Activated CD4-positive, alpha-beta T cell treated with anti-CD3 and anti-CD28 coated beads, Interleukin-2, amount 50 U/mL, for 4 hours (primary cell): ENCODE measurements at places on chromosomes 3 and 15.
A peak's percentile ranks its signal among the peaks of the same experiment; 100 is the strongest.

DNA sequence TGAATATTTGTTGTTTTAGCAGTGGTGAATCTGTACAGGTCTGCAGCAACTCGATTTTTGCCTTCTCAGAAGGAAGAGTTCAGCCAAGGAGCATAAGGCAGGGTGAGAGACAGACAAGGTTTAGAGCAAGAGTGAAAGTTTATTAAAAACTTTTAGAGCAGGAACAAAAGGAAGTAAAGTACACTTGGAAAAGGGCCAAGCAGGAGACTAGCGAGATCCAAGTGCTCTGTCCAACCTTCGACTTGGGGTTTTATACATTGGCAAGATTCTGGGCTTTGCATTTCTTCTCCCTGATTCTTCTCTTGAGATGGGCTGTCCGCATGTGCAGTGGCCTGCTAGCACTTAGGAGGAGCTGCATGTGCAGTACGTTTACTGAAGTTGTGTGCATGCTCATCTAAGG is 46.7 kb upstream of the AADACL2 start:
- DNase-seq = no peak

DNA sequence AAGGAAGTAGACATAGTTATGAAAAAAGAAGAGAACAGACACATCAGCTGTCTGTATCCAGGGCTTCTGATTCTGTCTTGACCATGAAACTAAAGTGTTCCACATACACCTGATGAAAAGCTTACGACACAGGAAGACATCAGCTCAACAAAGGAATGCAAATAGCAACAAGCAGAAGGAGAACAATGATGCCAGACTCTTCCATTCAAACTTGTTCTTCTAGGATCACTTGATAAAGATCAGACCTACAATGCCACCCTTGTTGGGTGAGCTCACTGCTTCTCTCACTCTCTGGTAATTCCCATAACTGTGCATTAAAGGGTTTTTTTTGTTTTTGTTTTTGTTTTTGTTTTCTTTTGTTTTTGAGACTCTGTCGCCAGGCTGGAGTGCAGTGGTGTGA is 49.7 kb downstream of the GATM start:
- DNase-seq = no peak

DNA sequence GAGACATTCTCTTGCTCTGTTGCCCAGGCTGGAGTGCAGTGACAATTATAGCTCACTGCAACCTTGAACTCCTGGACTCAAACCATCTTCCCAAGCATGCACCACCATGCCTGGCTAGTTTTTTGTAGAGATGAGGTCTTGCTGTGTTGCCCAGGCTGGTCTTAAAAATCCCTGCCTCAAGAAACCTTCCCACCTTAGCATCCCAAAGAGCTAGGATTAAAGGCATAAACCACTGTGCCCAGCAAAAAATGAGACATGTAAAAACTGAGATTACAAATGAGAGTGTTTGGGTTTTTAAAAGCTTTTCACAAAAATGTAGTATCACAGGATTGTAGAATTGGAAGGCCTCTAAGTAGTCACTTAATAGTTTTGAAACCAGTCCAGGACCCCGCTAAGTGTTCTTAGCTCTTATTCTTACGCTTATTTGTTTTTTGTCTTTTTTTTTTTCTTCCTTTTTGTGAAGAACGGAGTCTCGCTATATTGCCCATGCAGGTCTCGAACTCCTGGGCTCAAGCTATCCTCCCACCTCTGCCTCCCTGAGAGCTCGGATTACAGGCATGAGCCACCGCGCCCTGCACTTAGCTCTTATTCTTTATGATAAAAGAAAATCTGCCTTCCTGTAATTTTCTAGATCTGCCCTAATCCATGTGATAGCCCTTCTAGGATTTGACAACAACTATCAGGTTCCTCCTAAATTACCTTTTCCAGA is 31.5 kb downstream of the KLHL18 start:
- no peak for DNase-seq

- DNase-seq = no peak
Measured at GRCh38 chr3:160169139-160169976, 55.9 kb upstream of the C3orf80 start.

- no peak for DNase-seq
Measured at GRCh38 chr3:154921351-154921750, 158.8 kb upstream of the MME start.

- no peak for DNase-seq
Measured at GRCh38 chr3:52498137-52499054, 3.3 kb downstream of the STAB1 start.

DNA sequence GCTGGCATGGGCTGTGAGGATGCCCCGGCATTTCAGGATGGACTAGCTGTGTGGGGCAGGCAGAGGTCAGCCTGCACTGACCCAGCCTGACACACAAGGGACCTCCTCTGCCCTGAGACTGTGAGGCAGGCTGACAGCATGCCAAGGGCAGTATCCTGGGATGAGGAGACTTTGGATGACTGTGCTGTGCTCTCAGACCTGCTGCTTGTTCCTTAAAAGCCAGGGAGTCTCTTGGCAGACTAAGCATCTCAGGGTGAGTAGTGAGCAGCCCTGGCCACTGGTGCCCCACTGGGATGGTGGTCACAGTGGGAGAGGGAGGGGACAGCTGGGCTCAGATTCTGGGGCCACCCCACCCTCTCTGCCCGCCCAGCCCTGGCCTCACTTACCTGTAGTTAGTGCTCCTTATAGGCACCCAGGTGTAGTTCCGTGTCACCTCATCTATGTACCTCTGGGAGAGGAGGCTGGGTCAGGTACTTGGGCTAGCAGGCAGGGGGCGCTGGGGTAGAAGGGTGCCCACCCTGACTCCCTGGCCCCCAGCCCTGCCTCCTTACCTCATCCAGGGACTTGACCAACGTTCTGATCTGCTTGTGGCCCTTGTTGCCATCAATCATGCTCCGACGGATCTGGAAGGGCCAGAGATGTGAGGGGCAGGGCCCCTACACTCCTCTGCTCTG is 16.1 kb upstream of the TMEM115 start:
- no peak for DNase-seq

GRCh38 chr3:152253514-152253913 is 15.2 kb upstream of the MBNL1 start:
- DNase-seq = no peak

DNA sequence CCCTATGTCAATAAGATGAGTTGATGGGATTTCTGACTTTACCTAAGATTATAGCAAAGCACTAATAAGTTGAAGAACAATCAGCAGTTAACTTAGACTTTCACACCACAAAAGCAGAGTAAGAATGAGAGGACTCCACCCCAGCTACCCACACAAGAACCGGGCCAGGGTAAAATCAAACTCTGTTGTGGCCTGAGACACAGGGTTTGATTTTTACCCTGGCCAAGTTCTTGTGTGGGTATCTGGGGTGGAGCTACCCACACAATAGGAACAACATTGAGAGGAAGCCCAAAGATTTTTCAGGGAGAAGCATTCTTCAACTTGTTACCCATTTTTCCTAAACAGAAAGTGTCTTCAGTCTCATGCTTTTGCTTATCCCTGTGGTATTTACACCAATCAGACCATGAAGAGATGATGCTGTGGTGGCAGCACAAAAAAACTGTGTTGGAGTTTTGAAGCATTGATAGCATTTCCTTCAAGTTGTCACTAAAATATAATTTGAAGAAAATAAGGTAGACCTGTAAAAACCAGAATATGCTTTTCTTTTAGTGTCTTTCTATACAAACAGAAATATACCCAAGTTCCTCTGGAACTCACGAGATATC is 25.6 kb downstream of the CPOX start:
- no peak for DNase-seq

GRCh38 chr15:52480990-52481389 is 47.7 kb downstream of the MYO5A start:
- DNase-seq = no peak

DNA sequence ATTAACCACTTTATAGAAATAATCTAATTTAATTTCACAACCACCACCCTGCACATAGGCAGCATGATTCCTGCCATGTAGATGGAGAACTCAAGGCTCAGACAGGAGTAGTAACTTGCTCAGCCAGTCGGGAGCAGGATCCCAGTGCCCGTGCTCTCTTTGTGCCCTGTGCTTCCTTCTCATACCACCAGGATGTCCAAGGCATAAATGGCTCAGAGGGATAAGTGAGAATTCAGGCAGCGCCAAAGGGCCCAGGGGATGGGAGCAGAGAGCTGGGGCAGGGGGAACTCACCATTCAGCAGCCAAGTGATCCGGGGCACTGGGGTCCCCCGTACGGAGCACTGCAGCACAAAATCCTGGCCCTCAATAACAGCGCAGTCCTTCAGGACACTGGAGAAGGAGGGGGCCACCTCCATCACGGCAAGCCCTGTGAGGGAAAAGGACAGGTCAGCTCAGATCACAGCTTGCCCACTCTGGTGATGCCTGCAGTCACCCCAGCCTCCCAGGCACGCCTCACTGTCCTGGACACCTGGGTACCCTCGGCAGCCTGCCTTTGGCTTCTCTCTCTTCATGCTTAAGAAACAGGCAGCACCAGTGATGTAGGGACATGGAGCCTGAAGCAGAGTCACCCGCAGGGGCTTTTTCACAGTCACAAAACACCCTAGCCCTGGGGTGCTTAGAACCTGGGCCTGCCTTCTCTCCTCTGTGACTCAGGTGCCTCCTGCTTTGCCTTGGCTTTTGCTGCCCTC is 141.0 kb upstream of the HACD2 start:
- no peak for DNase-seq

DNA sequence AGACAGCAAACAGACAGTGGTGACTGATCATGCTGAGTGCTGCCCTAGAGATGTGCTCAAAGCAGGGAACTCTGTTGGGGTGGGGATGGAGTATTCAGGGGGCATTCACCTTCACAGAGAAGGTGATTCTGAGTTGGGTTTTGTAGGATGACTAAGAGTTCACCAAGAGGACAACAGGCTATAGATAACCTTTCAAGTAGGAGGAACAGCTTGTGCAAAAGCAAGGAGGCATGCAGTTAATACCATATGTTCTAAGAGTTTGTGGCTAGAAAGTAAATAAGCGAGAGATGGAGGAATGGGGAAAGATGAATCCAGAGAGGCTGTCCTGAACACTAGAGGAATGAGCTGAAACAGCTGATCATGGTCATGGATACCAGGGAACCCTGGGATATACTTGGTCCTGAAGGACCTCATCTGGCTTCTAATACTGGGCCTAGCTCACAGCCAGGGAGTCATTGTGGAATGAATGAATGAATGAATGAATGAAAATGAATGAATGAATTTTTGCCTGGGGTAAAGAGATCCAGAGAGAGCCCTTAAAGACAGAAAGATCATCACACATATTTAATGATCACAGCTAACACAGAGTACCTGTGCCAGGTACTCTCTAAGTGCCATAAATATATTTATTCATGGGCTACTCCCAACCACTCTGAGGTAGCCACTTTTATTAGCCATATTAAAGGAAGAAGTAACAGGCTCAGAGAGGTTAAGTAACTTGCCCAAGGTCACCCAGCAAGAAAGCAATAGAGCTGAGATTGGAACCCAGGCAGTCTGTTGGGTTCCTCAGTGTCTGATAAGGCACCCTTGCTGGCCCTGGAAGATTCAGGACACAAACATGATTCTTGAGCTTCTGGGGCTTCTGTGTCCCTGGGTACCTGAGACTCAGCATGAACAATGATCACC is 22.0 kb downstream of the SMAD6 start:
- no peak for DNase-seq

GRCh38 chr3:107106316-107106715 is 270.9 kb upstream of the CCDC54 start:
- DNase-seq = no peak

DNA sequence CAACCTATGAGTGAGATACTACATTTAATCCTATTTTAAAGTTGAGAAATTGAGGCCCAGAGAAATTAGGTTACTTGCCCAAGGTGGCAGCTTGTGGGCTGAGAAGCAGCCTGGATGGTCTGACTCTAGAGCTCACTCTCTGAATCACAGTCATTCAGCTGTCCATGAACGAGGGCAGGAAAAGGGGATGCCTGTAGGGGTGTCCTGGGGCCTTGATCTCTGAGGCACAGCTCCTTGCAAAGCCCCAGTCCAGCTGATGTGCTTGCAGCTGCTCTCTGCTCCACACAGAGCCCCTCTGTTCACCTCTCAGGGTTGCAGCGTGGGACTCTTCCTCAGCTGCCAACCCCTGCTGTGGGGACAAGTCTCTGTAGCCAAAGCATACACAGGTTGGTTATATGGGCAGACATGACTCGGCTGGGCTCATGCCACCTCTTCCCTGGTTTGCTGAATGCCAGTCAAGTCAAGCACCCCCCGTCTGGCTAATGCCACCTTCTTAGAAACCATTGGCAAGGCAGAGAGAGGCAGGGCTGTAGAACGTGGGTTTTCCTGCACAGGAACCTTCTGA is 56.8 kb downstream of the GASK1A start:
- no peak for DNase-seq

- DNase-seq = no peak
Measured at GRCh38 chr3:19348941-19349564, 200.7 kb downstream of the KCNH8 start.

GRCh38 chr15:34059476-34059875 is 20.5 kb upstream of the AVEN start:
- DNase-seq = no peak

- DNase-seq = peak; percentile 73
Measured at GRCh38 chr15:74793135-74794028, 11.5 kb downstream of the CSK start.

GRCh38 chr15:71189718-71190117 is 74.4 kb downstream of the THSD4 start:
- DNase-seq = no peak

DNA sequence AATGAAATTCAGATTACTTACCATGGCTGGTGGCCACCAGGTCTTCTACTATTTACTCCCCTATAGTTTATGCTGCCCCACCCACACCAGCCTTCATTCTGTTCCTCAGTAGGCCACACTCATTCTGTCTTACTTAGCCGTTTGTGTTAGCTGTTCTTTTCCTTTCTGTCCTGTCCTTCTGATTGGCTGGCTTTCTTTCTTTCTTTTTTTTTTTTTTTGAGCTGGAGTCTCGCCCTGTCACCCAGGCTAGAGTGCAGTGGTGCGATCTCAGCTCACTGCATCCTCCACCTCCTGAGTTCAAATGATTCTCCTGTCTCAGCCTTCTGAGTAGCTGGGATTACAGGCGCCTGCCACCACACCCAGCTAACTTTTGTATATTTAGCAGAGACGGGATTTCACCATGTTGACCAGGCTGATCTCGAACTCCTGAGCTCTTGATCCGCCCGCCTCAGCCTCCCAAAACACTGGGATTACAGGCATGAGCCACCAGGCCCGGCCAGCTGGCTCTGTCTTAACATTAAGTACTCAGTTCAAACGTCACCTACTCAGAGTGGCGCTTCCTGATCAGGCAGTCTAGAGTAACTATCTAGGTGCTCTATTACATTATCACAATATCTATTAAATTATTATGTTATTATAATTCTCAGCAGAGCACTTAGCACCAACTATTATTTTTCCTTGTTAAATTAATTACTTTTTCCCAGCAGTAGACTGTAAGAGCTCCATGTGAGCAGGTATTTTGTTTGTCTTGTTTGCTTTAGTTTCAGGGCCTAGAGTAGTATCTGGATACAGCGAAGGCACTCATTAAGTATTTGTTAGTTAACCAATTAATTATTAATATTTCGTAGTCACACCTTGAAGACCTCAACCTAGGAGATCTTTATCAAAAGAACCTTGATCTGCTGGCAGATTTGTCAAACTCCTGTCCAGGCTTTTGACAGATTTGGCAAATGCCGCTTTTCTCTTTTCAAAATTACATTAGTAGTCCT is 6.4 kb downstream of the CMSS1 start:
- DNase-seq = no peak

- no peak for DNase-seq
Measured at GRCh38 chr15:44782516-44782915, 46.2 kb downstream of the TRIM69 start.
